Mesenchymal stem cell (in vitro differentiated cells and primary cell): ENCODE measurements at places on chromosomes 13 and 19.

DNA sequence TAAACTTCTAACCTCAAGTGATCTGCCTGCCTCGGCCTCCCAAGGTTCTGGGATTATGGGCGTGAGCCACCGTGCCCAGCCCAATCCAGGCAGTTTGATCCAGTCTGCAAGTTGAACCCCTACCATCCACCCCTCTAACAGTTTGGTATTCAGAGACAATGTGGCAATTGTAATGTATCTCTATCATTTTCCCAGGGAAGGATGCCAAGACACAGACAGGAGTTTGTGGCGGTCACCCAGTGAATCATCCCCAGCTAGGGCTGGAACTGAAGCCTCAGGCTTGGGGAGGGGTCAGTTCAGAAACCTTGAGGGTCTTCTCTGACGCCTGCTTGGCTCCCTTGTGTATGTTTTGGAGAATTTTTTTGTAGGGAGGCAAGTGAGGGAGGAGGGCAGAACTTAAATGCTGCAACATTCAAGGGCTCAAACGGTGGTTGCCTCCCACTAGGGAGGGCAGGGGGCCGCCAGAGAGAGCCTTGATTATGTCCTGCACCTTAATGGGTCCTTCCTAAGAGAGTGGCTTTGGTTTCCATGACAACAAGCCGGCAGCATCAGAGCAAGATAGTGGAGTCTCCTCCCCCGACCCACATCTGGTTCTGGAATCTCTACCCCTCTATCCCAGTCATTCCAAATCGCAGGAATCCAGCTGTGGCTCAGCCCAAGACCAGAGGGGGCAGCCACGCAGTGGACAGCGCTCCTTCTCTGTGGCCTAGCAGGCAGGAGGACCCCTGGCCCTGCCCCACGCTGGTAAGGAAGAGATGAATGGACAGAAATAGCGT lies 14.9 kb upstream of the FEM1A start:
- no peaks in the 10 kb centered on the region for H3K4me1 ChIP-seq
- DNase-seq: no peak
- H3K36me3 ChIP-seq: no peaks in the 10 kb centered on the region

DNA sequence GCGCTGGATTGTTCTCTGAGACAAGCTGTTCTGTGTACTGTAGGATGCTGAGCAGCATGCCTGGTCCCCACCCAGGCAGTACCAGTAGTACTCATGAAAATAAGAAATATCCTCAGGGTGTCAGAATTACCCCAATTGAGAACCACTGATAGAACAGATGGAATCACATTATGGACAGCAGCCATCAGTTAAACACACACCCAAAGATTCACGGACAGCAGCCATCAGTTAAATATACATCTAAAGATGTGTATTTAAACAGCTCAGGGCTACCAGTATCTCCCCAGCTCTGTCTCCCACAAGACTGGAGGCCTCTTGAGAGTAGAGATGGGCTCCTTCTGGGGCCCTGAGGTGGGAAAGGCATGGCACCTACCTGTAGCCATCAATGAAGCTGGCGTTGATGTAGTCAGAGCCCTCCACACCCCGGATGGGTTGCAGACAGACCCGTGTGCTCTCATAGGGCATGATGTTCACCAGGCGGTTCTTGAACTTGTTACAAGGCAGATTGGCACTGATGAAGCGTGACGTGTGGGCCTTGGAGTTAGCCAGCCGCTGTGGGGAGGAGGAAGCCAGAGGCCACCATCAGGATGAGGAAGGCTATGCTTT lies 129.3 kb downstream of the PTPRS start:
- no peak for DNase-seq
- no peaks in the 10 kb centered on the region for H3K27me3 ChIP-seq
- H3K4me1 ChIP-seq: no peaks in the 10 kb centered on the region
- H3K36me3 ChIP-seq: peaks cover 89% of the 10 kb centered on the region

DNA sequence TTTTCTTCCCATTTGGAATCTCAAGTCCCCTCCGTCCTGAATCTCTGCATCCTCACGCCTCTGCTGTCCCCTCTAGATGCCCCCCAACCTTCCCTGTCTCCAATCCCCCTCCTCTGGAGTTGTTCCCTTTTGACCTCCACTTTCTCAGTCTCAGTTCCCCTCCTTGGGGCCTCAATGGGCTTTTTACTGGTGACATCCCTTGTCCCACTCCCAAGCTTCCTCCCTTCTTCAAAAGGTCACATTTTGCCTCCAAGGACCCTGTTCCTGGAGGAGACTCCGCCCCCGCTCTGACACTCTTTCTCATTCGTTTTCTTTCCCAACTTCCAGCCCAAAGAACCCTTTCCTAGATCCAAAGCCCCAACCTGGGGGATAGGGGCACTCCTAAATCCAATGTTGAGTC lies 1.0 kb downstream of the AP2S1 start:
- H3K4me3 ChIP-seq: peak overlapping the region; percentile 91
- peak; percentile 76 for DNase-seq
- peak overlapping the region; percentile 99 for H3K27ac ChIP-seq
- H3K4me1 ChIP-seq: peaks cover 9% of the 10 kb centered on the region
- H3K27me3 ChIP-seq: no peaks in the 10 kb centered on the region

- H3K4me3 ChIP-seq: no peak overlapping the region
- no peak overlapping the region for H3K27ac ChIP-seq
- H3K36me3 ChIP-seq: no peaks in the 10 kb centered on the region
- peaks cover 8% of the 10 kb centered on the region for H3K4me1 ChIP-seq
Observed at GRCh38 chr13:25932365-25932764, 119.5 kb downstream of the SHISA2 start.

DNA sequence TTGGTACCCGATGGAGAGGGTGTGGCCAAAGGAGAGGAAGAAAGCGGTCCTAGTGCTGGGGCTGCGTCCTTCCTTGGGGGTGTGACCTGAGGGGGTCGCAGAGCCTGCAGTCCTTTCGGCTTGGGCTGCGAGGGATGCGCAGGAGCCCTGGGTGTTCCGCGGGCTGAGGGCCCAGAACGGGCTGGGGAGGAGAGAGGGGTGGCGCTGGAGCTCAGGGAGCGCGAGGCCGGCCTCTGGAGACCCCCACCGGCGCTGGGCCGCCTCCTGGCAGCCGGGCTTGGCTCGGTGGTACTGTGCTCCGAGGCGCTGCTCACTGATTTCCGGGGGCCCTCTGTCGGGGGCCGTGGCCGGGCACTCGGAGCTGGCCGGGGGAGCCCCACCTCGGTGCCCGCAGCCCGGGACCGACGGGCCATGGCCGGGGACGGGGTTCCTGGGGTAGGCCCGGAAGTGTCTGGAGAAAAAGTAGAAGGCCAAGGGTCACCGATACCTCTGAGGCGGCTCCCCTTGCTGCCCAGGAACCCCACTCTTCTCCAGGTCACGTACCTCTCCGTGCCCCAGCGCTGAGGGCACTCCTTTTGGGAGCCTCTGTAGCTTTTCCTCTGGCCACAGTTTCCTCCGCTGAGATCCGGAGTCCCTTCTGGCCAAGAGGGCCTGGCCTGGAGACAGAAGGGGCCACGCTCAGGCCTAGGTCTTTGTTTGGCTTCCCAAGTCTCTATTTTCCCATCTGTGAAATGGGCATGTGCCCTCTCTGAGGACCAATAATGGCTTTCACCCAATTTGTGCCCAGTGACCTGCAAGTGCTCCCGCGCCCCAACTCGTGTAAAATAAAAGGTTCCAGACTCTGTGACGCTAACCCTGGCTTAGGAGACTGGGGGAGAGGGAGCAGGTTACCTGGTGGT lies 1.6 kb downstream of the PRR36 start:
- no peak overlapping the region for H3K27ac ChIP-seq
- no peaks in the 10 kb centered on the region for H3K36me3 ChIP-seq
- DNase-seq: no peak
- no peak overlapping the region for H3K4me3 ChIP-seq

DNA sequence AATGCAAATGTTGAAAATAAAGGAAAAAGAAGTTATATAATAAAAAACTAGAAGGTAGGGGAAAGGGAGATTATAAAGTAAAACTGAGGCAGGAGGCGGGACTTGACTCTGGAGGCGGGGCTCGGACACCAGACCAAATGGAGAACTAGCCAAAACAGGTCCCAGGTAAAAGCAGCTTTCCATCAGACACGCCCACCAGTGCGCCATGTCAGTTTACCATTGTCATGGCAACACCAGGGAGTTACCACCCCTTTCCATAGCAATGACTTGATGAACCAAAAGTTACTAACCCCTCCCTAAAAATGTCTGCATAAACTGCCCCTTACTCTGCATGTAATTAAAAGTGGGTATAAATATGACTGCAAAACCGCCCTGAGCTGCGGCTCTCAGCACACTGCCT lies 70.9 kb downstream of the PEPD start:
- H3K4me3 ChIP-seq: no peak overlapping the region
- H3K27me3 ChIP-seq: no peaks in the 10 kb centered on the region
- H3K36me3 ChIP-seq: peaks cover 10% of the 10 kb centered on the region
- no peak for DNase-seq
